ENCODE measurements at places on chromosomes 1 and 21.

DNA sequence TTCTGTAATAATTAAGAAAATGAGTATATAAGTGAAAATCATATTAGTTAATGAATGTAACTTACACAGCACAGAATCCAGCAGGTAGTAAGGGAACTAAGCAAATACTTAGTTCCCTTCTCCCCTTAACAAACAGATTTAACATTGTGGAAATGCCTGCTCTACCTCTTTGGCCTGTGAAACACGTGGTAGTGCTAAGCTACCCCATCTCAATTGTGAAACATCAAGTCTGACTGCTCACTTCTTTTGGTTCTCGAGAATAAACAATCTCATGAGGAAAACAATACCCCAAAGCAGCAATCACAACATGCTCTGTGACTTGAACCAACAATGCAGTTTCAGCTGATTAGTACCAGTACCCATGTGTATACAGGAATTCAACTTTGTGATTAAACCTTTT is 4.7 kb downstream of the MYSM1 start:
- DNase-seq = no peak

DNA sequence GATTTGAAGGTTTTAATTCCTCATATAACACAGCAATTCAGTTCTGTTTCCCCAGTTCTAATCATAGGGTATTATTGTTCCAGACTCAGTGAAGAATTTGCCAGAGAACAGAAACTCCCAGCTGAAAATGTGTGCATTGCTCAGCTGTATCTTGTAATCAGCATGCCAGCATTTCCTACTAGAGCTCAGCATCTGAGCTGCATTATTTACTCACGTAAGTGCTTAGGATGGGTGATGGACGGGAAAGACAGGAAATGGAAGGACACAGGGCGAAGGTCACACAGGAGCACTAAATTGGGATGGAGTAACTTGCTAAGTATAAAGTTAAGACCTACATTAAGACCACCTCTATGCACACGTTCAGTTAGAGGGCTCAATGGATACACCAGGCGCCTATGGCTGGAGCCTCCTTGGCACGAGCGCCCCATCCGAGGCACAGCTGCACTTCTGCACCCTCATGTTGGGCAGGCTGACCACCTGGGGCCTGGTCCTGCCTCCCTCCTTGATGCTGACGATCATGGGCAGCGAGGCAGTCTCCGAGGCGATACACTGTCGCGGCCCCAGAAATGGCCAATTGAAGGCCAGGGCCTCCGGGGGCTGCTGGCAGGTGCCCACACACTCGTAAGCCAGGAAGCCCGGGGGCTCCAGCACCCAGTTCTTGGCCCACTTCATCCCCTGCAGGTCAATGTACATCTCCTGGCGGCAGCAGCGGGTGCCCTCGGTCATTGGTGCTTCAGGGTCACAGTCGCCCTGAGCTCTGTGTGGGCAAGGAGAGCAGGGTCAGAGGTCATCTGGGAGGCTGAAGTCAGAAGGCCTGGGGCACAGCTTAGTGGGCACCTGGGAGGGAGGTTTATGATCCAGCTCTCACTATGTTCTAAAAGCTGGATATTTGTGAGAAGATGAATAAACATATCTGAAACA is 3.7 kb downstream of the LEFTY2 start:
- DNase-seq = no peak

GRCh38 chr1:202046227-202046626 is 35.8 kb downstream of the ELF3 start:
- no peak for DNase-seq

GRCh38 chr21:19475525-19475924 is 1071.9 kb upstream of the TMPRSS15 start:
- DNase-seq = no peak

- DNase-seq = no peak
These were observed 140.5 kb upstream of the MAP1LC3C start for GRCh38 chr1:242139442-242139841.

- DNase-seq = no peak
These were observed 6.4 kb downstream of the SELENON start for GRCh38 chr1:25806418-25806817.

DNA sequence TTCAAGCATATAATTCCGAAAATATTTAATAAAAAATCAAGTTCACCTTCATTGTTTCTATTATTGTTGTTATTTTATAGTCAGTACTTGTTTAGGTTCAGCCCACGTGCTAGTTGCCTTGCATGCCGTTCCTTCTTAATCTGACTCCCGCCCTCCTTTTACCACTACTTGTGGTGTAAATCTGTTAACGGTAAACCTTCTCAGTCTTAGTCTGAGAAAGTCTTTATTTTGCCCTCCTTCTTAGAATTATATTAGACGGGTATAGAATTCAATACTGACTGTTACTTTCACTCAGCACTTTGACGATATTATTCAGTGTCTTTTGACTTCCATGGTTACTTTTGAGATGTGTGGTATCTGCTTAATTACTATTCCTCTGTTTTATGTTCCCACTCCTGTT is 104.8 kb downstream of the RGL1 start:
- DNase-seq = no peak

DNA sequence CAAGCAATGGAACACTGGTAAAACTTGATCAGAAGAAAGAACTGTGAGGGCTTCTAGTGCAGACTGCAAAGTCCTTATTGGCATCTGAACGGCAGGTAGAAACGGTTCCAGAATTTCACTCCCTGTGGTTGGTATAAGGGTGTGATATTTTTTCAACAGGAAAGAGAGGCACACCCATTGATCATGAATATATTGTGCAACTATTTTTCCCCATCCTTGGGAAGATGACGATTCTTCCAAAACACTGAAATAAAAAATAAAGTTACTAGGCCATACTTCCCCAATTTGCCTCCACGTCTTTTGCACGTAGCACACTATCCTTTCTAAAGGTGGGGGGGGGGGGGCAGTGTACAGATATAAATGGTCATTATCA is 49.6 kb downstream of the TARBP1 start:
- no peak for DNase-seq

GRCh38 chr1:215710899-215711225 is 143.8 kb downstream of the KCTD3 start:
- no peak for DNase-seq

- no peak for DNase-seq
These were observed 775 bp upstream of the TMEM63A start for GRCh38 chr1:225882694-225883615.

DNA sequence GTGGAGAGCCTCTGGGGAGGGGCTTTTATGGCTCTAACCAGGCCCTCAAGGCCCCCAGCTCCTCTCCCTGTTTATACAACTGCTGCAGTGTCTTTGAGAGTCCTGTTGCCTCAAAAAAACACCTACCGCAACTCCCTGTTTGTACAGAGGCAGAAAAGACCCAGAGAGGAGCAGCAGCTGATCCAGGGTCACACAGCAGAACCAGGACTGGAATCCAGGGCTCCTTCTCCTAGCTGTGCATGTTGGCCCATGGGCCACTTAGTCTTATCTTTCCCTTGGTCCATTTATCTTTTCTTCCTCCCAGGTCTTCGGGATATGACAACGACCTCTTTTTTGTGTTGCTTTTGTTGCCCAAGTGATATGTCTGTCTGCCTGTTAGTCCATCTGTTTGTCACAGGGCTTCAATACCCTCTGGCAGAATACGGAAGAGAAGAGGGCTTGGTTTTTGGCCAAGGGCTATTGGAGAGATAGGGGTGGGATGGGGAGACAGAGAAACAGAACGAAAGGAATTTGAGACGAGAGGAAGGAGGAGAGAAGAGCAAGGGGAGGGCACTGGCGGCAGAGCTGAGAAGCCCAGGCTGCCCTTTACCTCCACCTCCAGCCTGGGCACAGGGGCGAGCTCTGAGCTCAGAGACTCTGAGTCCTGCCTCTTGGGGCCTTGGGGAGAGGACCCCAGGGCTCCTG is 33.5 kb upstream of the WASF2 start:
- no peak for DNase-seq

DNA sequence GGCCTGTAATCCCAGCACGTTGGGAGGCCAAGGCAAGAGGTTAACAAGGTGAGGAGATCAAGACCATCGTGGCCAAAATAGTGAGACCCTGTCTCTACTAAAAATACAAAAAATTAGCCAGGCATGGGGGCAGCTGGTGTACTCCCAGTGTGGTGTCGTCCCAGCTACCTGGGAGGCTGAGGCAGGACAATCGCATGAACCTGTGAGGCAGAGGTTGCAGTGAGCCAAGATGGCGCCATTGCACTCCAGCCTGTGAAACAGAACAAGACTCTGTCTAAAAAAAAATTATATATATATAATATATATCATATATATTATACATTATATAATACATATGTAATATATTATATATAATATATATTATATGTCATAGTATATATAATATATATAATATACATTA is 249.2 kb upstream of the TPTE start:
- DNase-seq = no peak

DNA sequence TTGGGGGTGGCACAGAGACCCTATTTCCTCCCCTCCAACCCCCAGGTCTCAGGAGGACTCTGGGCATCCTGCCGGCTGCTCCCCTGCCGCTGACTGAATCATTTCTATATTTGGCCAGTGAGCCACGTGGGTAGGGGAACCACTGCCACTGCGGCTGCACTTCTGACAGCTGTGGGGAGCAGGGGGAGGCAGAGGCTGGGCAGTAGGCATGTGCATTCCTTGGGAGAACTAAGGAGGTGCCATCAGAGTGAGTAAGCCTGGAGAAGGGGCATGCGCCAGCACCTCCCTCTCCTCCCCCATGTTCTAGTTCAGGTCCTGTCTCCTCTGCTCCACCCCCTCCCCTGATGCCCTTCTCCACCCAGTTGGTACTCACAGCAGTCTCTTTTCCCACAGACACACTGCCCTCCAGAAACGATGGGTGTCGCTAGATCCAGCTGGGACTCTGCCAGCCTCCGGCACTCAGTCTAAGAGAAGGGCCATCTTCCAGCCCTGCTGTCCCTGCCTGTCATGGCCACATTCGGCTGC is 12.0 kb downstream of the PPFIA4 start:
- DNase-seq = no peak

- DNase-seq = no peak
These were observed 56.0 kb upstream of the NBPF3 start for GRCh38 chr1:21383785-21384401.

DNA sequence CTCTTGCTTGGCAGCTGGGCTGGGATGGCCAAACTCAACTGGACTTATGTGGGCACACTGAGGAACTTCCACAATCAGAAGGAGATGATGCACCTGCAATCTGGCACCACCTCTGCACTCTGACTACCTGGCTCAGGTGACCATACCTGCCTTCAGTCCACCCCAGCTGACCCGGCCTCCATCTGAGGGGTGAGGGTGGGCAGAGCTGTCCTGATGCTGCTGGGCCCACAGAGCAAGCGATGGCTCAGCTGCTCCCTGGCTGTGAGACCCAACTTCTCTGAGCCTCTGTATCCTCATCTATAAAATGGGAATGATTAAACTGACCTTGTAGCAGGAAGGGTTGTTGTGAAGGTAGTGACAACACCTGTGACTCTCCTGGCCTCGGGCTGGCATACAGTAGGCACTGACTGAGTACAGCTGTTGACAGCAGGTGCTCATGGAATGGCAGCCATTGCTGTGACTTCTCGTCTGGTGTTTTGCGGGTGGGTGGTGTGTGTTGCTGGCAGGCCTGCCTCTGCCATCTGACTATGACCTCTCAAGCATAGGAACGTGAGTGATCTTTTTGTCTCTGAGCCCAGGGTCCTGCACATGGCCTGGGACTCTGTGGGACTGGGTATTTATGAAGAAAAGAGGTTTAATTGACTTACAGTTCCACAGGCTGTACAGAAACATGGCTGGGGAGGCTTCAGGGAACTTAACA is 438.5 kb downstream of the PTPRU start:
- DNase-seq = no peak

DNA sequence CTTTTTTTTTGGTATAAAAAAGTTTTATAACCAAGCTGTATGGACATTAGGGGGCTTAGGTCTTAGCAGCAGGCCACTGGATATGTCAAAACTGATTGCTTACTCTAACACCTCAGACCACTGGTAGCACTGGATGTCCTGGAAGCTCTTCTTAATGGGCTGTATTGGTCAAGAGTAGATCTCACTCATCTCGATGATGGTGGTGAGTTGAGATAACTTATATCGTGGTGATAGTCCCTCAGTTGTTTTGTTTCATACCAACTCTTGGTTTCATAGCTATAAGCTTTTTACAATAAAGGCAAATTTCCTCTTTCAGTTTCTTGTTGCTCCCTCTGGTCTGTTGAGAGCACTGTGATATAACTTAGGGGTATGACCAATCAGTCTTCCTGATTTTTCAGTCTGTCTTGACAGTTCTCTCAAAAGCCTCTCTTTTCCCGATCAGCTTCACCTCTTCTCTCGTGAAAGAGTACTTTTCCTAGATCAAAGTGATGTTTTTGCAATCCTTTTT is 9.7 kb upstream of the AGO1 start:
- no peak for DNase-seq
